ENCODE measurements at places on chromosomes 11 and 22.
A peak's percentile ranks its signal among the peaks of the same experiment; 100 is the strongest.

GRCh38 chr22:20319745-20320658 is at the start of gene DGCR6L:
Gene DGCR6L, minus strand, starts transcription at chr22:20320060. Its CDS starts 72 bp downstream, at chr22:20319988.
- DNase-seq = peak; percentile 38

DNA sequence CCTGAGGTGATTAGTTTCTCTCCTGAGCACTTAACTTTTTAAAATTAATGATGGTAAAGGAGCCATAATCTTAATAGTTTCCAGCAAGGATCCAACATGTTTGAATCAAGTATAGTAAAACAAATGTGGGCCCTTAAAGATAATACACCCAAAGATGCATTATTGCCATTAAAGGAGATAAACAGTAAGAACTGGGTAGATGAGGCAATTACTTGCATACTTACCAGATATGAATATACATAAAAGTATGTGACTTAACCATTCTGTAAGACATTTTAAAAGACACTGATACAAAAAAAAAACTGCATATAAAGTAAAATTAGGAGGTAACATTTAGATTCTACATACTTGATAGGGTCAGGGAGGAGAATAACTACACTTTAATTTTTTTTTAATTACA is 48.2 kb downstream of the CADM1 start:
- no peak for DNase-seq

DNA sequence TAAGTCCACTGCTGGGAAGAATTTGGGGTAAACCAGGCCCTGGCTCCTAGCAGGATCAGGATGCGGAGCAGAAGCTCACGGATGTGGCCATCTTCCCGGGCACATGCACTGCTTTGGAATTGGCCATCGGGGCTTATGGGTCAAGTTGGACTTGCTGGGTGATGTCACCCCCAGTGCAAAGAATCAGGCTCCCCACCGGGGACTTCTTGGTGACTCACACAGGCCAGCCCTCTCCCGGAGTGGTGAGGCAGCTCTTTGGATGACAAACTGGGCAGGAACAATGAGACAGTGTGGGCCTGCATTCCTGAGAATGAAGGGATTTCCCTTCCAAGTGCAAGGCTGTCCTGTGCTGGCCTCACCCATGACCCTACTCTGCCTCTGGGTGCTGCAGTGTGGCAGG is 128.8 kb upstream of the ANO1 start:
- DNase-seq = peak; percentile 69

- no peak for DNase-seq
Measured at GRCh38 chr22:47113853-47114415, 351.5 kb downstream of the TBC1D22A start.

DNA sequence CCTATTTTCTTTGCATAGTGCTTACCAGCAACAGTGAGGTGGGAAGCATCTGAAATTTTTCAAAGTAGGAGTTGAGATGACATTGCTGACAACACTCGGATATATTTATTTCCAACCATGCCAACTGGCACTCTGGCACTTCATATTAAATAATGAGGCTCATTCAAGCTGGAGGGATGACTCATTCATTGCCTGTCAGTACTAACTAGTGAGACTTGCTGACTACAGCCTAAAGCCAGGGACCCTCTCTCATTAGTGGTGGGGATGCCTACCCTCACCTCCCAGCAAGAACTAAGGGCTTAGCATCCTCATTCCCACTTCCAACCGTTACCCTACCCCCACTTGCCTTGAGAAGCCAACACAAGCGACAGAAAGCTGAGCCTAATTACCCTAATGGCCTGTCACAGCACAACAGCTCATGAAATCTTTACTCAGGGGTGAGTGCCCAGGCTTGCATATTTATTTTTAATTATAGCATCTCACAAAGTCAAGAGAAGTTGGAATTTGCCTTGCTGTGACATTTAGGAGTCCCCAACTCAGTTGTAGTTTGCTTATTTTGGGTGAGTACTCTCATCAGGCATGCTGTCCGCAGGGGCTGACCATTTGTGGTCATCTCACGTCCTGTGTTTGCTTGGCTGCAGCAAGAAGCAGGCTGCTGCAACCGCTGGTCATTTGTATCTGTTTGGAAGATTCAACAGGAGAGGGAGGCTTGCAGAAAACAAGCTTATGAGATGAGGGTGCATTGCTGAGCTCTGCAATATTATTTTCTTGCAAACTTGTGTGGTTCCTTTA is 181.6 kb upstream of the POU2AF2 start:
- no peak for DNase-seq

DNA sequence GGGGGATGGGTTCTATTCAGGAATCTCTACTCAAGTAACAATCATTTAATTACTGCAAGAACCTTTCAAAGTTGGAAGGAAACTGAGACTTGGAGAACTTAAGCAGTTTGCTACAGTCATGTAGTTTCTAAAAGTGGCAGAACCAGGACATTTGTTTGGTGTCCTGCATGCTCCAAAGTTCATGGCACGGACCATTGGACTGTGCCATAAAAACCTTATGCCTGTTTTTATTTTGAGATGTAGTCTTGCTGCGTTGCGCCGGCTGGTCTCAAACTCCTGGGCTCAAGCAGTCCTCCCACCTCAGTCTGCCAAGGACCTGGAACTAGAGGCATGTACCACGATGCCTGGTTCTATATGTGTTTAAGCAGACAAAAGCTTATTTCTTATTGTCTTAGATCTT is 18.6 kb upstream of the AIFM3 start:
- no peak for DNase-seq

DNA sequence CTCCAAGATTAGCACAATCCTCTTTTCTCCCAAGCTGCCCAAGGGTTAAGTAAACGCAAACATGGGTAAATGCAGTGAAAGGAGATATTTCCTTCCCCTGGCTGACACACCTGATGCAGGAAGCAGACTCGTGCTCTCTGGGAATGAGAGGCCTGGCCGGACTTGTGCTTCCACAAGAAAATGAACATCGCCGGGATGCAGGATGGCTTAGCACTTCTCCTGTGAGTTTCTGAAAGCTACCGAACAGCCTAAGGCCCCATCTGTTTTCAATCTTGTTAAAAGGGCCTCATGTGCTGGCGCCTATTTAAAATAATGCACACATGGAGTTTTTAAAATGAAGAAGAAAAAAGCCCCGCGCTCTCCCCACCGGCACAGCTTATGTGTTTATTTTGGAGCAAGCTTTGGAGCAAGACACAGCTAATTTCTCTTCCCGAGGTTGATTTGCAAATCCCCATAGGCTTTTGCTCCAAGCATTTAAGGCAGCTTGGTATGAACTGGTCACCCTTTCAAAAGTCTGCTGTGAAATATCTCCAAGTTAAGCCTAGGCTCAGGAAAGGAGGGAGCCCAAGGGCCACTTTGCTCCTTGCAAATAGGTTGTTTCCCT is 100.9 kb downstream of the SYN3 start:
- no peak for DNase-seq

DNA sequence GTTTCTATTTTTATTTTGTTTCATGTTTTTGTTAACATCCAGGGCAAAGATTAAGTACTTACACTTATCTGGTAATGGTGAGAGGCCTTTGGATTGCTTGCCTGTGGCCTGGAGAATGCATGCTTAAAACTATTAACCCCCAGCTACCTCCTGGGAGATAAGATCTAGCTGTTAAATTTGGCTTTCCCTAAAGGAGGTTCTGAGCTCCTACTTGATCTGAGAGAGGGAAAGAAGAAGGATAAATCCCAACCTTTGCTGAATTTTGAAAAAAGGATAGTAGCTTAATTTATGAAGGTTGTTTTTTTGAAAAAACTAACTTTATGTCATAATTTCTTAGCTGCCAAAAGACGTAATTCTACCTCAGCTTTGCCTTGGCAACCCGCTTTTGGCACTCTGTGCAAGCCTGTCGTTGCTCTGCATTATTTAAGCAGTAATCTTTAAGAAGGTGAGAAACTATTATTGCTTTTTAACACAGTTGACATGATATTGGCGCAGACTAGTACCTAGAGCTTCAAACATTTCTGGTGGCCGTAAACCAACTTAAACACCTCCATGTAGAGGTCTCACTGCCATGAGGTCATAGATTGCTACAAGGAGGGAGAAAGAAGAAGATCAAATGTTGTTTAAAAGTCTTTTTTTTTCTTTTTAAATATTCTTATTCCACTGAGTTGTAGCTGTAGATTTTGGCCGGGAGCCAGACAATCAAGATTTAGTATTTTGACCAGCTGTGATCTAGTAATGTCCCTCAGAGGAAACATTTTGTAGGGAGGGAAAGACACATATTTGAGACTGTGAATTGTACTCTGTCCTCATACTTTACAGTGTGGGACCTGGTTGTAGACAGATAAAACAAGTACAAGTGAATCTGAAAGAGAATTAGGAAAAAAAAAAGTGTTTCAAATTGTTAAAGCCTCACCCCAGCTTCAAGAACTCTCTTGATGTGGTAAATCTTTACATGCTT is 74.4 kb downstream of the WNT11 start:
- DNase-seq = no peak

DNA sequence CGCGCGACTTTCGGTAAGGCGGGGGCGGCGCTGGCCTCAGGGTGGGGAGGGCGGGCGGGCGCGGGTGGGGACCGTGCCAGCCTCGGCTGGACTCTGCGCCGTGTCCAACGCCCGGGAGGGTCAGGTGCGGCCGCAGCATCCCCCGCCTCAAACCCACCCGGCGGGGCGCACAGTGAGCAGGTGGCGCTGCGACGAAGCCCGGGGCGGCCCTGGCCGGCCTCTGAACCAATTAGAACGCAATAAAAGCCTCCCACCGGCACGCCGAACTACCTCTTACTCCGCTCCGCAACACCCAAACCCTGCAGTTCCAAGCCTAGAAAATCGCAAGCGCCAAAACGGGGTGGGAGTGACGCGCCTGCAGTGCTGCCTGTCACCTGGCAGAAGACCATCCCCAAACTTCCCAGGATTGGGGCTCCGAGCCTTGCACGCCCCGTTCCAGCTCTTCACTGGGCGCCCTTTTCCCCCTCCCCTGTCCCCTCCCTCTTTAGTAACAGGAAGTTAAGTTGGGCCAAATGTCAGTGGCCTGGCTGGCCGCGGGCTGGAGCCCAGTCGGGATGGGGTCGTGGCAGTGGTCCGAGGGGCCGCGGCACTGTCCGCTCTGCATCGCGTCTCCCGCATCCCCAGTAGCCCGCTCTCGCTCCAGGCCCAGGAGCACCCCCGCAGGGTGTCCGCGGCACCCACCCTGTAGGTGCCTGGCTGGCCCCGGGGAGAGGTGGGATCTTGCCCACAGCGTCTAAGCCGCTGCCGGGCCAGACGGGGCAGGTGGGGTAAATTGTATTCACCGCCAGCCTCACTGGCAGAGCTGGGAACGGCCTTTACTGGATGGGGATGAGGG is 541 bp downstream of the MICAL2 start:
- no peak for DNase-seq

DNA sequence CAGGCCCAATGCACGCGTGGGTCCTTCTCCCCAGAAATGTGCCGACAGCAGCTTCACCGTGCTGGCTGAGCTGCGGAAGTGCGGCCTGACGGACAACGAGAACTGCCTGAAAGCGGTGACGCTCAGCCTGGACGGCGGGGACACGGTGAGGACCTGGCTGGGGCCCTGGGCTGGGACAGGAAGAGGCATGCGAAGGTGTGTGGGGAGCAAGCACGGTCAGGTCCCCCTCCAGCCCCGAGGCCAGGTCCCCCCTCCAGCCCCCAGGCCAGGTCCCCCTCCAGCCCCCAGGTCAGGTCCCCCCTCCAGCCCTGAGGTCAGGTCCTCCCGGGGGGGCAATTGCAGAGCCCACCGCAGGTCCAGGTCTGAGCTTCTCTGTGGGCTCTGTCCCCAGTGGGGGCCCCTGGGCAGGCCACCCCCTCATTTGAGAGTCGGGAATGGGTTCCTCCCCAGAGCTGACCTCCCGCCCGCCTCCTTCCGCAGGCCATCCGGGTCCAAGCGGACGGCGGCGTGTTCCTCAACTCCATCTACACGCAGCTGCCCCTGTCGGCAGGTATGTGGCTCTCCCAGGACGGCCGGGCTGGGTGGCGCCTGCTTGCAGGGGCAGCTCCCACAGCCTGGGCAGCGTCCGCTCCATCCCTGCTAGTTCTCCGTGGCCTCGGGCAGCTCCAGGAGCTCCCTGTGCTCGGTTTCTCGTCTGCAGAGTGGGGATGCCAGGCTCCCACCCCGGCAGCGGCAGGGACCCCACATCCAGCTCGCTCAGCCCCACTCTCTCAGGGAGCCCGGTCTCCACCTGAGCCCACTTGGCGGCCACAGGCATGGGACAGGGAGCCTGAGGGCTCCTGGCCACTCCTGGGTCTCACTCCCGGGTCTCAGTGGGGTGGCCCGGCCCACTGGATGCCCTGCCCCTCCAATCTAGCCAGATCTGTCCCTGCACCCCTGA is 7.9 kb downstream of the MUC5B start:
- DNase-seq = no peak

- DNase-seq = no peak
Measured at GRCh38 chr22:36277482-36278291, 24.8 kb downstream of the APOL1 start.

- DNase-seq = no peak
Measured at GRCh38 chr11:131669401-131669780, 299.0 kb downstream of the NTM start.

DNA sequence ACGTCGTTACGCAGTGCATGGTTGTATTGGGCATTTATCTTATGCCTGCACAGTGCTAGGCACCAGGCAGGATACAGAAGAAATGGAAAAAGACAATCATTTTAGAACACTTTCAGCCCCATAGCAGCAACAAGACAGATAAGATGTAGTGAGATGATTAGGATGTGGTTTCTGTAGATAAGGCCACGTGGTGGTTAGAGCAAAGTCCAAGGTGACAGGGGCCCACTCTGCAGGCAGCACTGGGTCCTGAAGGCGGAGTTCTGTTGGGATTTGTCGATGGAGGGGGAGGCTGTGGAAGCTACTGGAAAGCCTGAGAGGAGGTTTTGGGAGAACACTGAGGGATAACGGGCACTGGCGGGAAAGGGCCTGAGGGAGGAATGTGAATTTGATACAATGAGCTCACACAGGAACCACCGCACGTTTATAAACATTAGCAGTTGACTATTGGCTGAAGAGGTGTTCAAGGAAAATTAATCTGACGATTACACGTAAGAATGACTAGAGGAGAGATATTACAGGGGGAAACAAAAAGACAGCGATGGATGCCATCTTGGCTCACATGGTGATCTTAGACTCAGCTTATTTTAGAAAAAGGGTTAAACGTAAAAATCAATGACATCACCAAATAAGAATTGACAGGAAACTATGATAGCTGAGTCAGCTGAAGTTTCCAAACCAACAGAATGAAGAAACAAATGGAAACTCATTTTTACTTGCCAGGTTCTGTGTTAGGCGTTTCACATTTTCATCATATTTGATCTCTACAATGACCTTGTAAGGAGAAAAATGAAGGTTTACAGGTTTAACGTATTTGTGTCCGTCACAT is 551.0 kb downstream of the OPCML start:
- DNase-seq = no peak

GRCh38 chr11:6111673-6112072 is 4.2 kb downstream of the OR56B4 start:
- no peak for DNase-seq

- DNase-seq = no peak
Measured at GRCh38 chr22:35637254-35637653, 11.0 kb upstream of the APOL6 start.

DNA sequence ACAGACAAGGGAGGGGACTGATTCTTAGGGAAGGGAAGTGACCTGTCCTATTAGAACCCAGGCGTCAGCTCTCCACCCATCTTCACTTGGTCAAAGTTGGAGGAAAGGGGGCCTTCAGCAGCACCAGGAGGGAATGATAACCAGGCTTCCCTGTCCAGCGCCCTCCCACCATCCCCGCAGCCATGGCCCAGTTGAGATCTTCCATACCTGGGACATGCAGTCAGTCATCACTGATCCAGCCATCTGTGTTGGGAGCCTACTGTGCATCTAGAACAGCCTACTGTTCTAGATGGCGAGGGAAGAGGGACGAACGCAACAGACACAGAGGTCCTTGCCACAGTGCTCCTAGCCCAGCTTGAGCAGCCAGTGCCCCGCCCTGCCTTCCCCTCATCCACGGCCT is 40.6 kb downstream of the PDGFB start:
- no peak for DNase-seq

- no peak for DNase-seq
Measured at GRCh38 chr22:33658775-33659174, 261.5 kb downstream of the LARGE1 start.
